Effector memory CD4-positive, alpha-beta T cell (primary cell): ENCODE measurements at places on chromosomes 2 and 18.
A peak's percentile ranks its signal among the peaks of the same experiment; 100 is the strongest.

DNA sequence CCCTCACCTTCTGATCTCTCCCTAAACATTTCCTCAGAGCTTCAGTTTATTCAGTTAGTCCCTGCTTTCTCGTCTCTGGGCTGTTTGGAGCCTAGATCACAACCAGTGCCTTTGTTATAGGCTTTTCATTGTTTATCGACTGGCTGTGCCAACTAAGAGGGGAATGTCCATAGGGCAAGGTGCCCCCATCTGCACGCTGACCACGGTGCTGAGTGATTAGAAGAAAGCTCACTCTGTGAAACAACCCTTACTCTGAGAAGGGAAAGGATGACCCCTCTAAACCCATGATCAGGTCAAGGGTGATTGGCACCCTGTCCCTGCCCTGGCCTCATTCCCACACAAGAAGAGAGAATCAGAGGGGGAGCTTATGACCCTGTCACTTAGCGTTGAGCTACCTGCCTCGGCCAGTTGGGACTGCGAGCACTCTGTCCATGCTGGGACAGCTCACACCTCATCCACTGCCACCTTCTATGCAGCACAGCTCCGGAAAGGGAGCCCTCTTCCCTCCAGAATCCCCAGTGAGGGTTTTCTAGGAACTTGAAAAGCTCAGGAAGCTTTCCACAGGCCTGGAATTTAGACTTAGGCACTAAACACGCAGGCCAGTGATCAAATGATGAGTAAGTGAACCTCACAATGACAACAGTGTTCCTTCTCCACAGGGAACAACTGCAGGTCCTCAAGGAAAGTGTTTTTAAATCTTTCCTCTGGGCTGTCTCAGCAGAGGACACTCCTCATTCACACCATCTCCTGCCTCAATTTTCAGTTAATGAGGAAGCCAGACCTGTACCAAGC lies 2.3 kb upstream of the ACTG2 start:
- no peak for DNase-seq

GRCh38 chr2:216554755-216555154 lies 56.1 kb downstream of the RPL37A start:
- no peak for DNase-seq

DNA sequence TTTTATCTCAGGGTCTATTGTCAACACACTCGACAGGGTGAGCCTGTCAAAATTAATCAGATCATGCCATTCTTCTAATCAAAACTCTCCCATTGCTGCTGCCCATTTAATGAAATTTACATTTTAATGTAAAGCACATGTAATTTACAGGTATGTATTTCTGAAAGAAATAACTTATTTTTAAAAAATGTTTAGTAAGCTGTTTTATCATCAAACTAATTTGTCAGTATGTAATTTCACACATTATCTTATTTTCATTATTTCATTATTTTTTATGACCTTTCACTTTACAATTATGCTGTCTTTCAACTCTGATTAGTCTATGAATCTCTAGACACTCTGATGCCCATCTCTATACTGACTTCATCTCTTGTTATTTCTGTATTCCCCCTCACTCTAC lies 467.8 kb downstream of the ZNF804A start:
- no peak for DNase-seq

GRCh38 chr18:13309748-13310670 lies 91.4 kb downstream of the LDLRAD4 start:
- DNase-seq, result no peak

DNA sequence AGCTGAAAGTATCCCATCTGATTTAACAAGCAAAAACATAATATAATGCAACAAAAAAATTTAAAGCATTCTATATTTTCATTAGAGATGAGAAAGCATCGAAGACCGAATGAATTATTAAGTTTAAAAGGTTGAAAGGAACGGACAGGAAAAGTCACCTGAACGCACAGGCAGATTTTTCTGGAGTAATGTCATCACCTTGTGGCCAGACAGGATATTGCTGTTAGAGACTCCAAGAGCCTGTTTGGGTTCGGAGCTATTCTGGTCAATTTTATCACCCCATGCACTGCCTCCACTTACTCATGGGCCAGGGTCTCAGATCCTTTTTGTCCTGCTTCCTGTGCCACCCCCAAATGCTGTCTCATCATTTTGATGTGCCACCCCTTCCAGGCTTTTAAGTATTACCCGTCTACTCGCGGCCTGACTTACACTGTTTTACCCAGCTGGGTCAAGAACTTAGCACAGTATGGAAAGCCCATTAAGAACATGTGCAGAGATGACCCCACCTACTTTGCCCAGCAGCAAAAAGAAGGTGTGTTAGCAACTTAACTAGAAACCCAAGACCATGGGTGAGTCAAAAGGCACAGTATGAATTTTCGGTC lies 27.3 kb downstream of the GKN2 start:
- peak; percentile 25 for DNase-seq

DNA sequence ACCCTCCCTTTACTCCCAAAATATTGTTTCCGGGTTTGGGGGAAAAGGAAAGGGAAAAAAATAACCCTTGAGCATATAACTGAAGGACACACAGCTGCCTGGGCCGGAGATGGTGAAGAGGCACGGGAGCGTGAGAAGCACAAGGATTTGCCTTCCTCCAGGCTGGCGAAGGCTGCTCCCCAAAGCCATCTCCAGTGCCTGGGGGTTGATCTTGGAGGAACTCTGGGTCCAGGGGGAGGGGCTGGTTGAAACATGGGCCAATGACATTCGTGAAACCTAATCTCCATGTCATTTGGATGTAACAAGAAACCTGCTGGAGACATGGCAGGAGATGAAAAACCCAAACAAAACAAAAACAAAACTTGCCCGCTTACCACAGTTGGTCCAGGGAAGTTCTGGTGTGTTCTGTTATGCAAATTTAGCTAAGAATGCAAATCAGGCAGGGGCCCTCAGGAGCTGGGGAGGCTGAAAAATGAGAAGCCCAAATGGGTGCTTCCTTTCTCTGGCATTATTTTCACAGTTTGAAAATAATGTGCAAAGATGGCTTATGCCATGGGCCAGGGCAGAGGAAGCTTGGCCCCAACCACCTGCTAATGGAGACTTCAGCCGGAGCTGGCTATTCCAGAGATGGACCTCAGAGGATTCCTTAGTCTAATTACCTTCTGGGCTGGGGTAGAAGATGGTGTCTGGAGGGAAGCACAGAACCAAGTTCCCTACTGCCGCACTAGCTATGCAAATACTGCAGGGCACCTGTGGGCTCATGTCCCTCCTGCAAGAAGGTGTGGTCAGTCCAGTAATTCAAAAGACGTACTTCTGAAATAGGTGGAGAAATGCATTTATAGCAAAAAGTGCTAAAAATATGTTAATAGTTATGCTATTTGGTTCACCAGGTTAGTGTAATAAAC lies 180.9 kb downstream of the BCL2 start:
- DNase-seq, result no peak

DNA sequence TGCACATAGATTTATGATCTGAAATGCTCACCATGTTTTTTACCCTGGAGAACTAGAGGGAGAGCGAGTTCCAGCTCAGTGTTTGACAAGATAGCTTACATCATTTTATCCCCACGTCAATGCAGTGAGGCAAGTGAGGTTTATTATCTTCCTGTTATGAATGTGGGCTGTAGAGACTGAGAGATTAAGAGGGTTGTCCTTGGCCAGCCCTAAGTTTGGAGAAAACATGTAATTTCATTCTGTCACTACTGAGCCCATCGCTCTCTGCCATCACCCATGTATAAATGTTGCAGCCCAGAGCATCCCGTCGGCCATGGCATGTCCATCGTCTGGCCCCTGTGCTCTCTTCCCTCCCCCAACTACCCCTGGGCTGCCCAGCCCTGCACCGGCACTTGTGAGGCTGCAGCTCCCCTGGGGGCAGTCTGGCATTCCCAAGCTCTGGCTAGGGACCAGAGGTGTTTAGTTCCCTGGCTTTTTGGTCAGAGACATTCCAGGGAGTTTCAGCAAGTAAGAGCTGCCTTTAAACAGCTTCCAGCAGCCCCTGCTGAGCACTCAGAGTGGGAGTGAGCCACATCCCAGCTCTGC lies 136.7 kb downstream of the ANTXR1 start:
- DNase-seq, result no peak

DNA sequence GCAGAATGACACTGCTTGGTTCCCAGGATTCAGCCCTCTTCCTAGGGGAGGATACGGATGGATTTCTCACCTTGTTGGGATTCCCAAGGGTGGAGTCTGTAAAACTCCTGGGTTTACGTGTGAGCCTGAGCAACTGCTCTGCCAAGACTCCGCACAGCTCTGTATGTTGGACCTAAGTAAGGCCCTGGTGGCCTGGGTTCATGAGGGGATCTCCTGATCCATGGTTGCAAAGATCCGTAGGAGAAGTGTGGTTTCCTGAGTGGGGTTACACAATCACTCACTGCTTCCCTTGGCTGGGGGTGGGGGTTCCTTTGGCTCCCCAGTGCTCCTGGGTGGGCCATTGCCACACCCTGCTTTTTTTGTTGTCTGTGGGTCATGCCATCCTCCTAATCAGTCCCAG lies 37.7 kb downstream of the ANKRD12 start:
- no peak for DNase-seq

DNA sequence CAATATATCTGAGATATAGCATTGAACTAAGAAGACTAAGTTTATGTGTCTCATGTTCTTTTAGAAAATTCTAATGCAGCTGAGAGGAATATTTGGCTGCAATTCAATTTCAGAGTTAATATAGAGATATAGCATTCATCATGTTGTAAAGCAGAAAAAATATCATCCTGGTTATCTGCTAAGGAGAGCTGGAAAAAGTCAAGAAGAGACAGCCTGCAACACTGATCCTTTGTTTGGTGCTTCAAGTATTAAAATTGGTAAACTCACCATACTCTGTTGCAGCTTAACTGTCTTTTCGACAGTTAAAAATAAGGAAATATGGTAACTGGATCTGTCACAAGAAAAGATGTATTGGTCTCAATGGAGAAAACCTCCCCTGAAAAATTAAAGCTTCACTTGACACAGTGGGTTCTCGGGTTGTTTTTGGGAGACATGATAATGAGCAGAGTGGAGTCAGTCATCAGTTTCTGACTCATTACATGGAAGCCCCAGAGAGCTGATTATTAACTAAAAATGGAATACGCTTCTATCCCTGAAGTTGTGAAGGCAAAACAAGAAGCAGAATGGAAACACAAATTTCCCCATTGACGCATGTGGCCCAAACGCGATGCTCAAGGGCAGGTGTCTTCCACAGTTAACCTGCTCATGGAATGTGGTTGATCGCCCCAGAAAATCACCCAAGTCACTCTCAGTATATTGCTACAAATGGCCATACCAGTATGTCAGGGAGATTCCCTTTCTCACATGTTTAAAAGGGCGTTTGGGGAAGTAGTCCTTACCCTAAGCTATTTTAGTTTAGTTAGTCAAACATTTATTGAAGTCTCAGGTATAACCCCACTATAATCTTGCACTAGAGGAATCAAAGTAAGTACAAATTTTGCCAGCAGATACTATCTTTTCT lies 8.2 kb downstream of the BCL2 start:
- no peak for DNase-seq

DNA sequence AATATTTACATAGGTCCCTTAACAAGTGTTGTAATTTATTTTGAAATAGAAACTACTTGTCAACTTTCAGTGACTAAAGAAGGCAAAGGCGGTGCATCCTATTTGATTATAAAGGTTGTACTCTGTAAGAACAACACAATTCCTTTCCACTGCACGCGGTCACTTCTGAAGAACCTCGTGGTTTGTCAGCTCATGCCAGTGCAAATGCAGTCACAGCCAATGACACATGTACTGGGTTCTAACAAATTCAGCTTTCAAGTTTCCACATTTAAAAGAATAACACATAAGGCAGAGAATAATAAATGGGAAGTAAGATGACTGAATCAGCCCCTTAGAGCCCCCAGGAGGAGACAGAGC lies 39.7 kb downstream of the CYB5A start:
- no peak for DNase-seq
